Activated T-helper 1 cell treated with Interleukin-2 at 50 U/mL for 16 hours (primary cell): ENCODE measurements at places on chromosomes 5 and 9.

DNA sequence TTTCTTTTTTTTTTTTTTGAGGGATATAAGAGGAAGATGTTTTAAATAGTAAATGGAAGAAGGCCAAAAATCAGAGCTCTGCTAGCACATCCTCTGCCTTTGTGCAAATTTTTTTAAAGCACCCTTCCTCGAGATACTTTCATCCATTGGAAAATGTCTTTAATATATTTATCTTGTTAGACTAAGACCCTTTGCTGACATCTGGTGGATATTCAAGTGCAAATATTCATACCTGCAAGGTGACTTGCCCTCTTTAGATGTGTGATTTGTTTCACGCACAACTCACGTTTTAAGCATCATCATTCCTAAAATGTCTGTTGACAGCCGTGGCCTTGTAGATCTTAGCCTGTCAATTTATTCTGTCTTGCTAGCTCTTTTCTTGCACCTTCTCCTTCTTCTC lies 258.5 kb downstream of the AGTPBP1 start:
- no peak for DNase-seq

DNA sequence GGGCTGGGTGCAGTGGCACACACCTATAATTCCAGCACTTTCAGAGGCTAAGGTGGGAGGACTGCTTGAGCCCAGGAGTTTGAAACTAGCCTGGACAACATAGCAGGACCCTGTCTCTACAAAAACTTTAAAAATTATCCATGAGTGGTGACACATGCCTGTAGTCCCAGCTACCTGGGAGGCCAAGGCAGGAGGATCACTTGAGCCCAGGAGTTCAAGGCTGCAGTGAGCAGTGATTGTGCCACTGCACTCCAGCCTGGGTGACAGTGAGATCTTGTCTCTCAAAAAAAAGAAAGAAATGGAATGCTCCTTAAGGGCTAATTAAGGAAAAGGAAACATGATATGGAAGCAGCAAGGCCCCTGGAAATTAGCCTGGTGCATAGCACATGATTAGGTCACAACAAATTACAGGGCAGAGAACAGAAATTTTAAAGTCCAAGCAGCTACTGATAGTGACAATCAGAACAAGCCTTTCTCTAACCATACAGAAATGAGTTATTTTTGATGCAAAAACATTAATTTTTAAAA lies 19.5 kb downstream of the ANKH start:
- no peak for DNase-seq

DNA sequence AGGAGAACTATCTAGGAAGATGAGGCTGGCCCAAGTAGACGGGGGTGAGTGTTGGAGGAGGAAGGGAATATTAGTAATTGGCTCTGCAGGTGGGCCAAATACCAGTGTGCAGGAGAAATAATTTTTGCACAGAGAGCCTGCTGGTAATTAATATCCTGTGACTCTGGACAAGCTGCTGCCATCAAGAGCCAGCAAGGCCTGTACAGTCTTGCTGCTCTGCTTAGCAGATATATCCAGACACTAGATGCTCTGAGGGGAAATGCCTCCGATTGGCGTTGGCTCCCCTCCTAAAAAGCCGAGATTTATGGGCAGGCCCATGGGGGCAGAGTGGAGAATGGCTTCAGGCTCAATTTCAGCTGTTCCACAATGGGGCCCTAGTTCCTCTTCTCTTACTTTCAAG lies 29.6 kb upstream of the ASTN2 start:
- no peak for DNase-seq

GRCh38 chr5:109678447-109678846 lies 11.3 kb upstream of the MAN2A1 start:
- no peak for DNase-seq

DNA sequence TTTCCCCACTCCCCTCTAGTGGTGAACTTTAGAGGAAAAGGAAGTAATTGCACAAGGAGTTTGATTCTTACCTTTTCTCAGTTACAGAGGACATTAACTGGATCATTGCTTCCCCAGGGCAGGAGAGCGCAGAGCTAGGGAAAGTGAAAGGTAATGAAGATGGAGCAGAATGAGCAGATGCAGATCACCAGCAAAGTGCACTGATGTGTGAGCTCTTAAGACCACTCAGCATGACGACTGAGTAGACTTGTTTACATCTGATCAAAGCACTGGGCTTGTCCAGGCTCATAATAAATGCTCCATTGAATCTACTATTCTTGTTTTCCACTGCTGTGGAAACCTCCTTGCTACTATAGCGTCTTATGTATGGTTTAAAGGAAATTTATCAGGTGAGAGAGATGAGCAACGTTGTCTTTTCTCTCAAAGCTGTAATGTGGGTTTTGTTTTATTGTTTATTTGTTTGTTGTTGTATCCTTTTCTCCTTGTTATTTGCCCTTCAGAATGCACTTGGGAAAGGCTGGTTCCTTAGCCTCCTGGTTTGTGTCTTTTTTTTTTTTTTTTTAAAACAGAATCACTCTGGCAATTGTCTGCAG lies 25.3 kb downstream of the SLC22A5 start:
- DNase-seq = no peak

DNA sequence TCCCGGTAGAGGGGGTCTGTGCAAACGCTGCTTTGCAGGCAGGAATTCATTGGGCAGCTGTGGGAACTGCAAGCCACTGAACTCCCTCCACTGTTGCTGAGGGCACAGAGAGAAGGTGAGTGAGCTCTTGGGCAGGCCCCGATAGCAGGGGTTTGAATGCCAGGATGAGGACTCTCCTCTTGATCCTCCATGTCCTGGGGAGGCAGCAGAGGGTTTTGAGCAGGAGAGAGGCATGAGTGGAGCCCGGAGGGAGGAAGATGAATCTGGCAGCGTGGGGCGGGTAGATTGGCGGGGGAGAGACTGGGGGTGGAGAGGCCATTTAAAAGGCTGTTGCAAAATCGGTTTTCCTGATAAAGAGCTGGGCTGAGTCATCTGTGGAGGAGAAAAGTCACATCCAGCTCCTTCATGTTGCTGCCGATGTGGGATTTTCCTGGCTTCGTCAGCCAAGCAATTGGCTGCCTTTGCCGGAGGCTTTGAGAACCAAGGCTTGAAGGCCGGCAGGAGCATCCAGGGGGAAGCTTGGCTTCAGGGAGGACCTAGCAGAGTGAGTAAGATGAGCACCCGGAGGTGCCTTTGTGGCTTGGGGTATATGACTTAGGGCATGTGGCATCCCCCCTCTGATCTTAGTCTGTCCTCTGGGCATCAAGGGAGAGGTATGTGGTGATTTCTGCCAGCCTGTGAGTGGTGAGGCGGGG lies at the start of gene SYNPO:
TSS of gene SYNPO (plus strand) at position 350 of the 695 bp plus-strand sequence. CDS start 7,616 bp downstream, outside the sequence.
- DNase-seq = no peak

- DNase-seq = no peak
These were observed 54.8 kb upstream of the GPBP1 start for GRCh38 chr5:57119031-57119430.

DNA sequence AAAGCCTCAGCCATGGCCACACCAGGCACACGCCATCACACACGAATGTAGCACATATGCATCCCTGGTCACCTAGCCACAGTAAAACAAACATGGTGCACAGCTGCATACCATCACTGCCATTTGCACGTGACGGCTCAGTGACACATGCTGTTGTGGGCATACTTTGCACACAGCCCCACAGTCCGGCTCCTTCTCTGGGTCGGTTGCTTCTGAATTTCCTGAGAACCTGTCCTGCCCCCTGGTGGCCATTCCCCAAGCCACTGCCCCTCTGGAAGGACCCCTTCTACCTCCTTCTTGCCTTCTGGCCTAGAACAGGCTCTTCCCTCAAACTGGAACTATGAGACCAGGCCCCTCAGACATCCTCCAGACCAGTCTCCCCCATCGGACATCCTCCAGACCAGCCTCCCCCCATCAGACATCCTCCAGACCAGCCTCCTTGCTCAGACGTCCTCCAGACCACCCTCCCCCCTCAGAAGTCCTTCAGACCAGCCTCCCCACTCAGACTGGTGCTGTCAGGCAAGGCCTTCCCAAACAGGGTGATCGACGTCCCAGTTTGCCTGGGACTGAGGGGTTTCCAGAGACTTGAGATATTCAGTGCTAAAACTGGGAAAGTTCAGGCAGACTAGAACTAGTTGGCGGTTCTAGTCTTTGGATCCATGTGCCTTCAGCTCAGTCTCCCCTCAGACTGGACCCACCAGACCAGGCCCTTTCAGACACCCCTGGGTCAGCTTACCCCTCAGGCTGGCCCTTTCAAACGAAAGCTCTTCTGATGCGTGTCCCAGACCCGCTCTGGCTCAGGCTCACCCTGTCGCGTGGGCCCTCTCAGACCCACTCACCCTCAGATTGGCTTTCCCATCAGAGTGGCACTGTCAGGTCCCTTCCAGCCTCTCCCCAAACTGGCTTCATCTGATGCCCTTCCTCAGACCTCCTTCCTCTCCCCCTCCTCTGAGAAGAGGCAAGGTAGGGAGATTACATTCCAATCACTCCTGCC lies 24.3 kb upstream of the ENHO start:
- DNase-seq = no peak

- no peak for DNase-seq
These were observed 2.0 kb downstream of the LOX start for GRCh38 chr5:122076050-122076461.

- DNase-seq = no peak
These were observed 208.4 kb downstream of the PDE4D start for GRCh38 chr5:59685191-59685530.

DNA sequence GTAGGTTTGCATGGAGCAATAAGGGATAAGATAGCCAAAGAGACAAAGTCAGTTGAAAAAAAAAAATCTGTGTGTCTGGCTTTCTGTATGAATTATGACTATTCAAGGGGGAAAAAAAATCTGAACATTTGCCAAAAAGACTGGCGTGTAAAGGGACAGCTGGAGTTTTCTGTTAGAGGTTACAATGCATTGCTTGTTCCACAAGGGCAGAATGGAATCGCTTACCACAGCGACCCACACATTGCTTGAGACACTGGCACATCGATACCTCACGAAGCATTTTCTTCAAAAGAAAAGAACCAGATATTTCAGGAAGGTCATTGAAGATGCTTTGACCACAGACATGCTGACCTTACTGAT lies 327.8 kb downstream of the TMEM167A start:
- DNase-seq = no peak

DNA sequence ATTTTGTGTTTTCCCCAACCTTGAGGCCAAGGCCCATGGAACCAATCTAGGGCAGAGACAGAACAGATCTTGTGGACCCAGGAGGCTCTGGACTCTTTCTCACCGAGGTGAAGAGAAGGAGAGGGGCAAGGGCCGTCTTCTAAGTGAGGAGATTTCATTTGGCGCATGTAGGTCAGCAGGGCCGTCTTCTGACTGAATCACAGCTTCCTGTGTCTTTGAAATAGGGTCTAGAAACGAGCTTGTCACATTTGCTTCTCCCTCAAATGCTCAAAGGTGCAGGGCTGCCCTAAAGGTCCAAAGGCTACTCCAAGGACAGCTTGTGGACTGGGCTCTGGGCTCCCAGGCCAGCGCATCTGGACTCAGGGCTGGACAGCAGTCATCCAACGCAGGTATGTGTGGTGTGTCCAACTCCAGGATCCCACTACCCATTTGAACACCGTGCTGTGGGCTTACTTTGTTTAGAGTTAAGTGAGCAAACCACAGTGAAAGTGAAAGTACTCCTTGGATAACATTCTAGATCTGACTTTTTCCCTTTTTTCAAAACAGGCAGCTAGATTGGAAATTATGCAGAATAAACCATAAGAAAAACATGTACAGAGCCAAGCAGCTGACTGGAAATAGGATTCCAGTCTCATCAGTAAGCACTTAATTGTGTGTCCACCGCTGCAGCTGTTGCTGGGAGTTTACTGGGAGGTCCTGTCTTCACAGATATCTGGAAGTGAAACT lies 357.0 kb downstream of the GADD45G start:
- no peak for DNase-seq

- no peak for DNase-seq
These were observed 1.8 kb upstream of the PDE8B start for GRCh38 chr5:77208507-77209163.

DNA sequence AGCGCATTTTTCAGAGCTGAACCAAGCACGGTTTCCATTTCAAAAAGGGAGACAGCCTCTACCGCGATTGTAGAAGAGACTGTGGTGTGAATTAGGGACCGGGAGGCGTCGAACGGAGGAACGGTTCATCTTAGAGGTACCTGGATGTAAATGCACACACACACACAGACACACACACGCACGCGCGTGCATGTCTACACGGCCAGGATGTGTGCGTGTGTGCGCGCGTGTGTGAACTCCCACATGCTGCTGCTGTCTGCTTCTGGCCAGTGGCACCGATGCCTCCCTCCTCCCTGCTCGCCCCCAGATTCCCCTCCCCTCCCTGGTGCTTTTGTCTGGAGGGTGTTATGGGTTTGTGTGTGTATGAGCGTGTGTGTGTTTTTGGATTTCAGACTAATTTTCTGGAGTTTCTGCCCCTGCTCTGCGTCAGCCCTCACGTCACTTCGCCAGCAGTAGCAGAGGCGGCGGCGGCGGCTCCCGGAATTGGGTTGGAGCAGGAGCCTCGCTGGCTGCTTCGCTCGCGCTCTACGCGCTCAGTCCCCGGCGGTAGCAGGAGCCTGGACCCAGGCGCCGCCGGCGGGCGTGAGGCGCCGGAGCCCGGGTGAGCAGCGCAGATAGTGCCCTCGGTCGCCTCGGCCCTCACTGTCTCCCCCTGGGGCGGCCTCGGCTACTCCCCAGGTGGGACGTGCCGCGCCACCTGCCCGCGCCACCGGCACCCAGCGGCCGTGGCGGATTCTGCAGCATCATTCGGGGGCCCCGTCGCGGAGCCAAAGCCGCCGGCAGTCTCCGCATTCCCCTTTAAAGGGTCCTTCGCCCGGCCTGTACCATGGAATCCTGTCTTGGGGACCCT lies at the start of gene NTRK2:
TSS of gene NTRK2 (plus strand) at position 442 of the 850 bp plus-strand sequence. CDS start 1,020 bp downstream, outside the sequence.
- no peak for DNase-seq

- DNase-seq = no peak
These were observed 14.7 kb downstream of the KIAA1958 start for GRCh38 chr9:112501287-112501686.

DNA sequence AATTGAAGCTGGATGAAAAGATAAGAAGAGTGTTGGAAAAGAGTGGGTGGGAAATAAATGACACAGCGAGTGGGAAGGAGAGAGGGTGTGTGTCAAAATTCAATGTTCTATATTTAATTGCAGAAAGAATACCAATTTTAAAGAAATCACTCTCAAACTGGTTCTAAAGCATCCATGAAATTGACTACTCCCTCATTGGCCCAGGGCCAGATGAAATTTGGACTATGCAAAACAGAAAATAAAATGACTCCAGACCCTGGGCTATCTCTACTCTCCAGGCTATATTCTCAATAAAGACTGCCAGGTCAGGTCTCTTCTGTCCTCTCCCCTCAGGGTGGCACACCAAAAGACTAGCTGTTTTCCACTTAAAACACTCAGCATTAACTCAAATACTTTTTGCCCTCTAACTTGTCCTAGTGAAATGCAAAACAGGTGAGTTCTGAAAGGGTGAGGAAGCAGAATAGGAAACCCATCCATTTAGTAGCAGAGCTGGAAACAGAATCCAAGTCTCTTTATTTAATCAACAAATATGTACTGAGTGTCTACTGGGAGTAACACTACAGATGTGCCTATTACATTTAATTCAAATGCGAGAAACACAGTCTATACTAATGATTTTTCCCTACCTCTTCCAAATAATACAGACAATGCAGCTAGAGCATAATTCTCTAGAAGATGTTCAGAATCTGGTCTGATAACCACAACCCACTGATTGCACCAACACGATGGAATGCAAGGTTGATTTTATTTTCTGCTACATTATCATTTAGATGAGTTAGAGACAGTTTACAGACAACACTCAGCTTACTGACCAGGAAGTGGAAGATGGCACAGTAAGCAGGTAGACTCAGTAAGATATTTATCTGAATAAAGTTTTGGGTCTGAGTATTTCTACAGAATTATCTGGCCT lies 42.1 kb downstream of the EFCAB9 start:
- no peak for DNase-seq

GRCh38 chr5:12277504-12278192 lies 373.4 kb upstream of the CTNND2 start:
- DNase-seq = no peak
